ENCODE measurements at places on chromosomes 13 and 19.

DNA sequence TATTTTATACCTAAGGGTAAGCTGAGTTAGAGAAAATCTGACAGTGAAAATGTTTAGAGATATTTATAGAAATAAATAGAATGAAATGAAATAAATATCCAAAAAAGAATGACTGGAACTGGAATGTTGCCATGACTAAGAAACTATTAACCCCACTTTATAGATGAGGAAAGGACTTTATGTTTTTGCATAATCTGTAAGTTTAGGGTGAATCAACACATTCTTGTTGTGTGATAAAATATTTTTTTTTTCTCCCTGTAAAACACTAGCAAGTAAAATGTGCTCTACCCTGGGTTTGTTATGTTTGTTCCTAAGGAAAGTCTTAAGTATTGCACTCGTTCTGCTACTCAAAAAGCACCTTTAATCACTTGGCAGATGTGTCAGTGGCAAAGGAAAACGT, 83.8 kb upstream of the KL start:
- DNase-seq = no peak

DNA sequence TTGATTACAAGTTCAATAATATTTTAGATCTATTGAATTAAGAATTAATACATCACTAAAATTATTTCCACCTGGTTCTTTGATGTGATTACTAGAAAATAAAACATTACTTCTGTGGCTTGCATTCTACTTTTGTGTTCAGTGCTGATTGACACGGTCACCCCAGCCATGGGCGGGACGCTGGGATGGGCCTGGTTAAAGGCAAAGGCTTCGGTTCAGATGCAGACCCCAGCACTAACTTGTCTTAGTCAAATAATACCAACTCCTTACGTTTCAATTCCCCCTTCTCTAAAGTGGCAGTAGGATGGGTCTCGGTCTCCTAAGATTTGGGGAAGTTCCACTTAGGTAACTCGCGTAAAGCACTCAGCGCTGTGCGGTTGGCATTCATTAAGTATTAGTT, 144.9 kb downstream of the URI1 start:
- no peak for DNase-seq

DNA sequence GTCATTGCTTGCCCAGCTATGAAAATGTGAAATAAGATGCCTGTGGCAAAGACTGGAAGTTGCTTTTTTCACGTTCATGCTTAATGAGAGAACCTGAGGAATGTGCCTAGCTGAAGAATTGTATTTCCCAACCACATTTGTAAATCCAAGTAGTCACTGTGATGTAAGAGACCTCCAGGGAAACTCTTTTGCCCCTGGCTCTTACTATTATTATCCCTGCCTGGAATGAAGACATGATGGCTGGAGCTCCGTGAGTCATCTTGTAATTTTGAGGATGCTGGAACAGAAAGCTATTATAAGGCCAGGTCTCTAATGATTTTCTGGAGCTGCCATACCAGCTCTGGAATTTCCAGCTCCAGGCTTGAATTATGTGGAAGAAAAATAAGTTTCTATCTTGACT, 894.3 kb downstream of the DIAPH3 start:
- DNase-seq = no peak

DNA sequence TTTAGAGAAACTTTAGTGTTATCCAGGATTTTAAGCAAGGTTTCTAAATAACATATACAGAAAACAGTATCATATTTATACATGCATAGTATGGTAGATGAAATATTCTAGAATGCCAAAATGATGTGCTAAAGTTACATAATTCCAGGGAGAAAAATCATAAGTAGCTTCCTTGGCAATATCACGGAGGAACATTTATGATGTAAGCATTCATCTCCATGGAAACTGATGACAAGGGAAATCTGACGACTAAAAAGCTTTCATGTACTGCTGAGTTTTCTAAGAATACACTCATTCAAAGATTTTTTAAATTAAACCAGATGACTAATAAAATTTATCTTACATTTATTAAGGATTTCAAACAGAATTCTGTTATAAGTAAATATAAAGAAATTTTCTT, 4.7 kb downstream of the TEX30 start:
- DNase-seq = no peak

DNA sequence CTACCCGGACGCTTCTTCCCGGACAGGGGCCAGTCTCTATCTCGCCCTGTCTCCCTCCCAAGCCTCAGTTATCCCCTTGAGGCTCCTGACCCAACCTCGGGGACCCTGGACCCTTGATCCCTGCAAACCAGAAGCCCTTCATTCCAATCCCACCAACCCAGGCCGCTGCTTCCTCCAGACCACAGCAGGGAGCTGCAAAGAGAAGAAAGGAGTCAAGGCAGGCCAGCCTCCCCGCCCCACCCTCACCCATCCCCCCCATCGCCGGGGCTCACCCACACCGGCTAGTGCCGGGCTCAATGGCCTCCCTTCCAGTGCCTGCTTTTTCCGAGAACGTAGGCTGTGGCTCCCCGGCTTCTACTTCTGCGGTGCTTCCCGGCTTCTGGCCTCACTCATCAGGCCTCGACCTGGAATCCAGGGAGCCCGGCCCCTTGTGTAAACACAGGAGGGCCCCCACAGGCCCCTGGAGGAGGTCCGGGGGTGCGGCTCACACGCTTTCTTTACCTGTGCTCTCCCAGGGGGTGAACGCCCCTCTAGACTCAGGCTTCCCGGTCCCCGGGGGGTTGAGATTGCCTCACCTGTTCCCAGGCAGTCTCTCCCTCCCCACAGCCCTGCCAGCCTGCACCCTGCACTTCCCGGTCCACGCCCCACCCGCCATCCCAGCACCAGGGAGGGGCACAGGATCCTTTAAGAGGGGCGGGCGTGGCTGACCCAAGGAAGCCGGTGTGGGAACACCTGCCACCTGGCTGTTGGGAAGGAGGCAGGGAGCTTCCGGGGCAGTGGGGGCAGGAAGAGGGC, at the start of gene FAM83E:
Gene FAM83E, minus strand, starts transcription at position 641 of the 795 bp plus-strand sequence. CDS start 1,704 bp downstream, outside the sequence.
- no peak for DNase-seq

- DNase-seq = no peak
These were observed 2.9 kb upstream of the RFC3 start for GRCh38 chr13:33815011-33815550.

GRCh38 chr19:1377965-1378785, 5.5 kb upstream of the NDUFS7 start:
- DNase-seq = no peak

Measured in activated T-helper 1 cell treated with anti-CD3 and anti-CD28 coated beads, Interleukin-2, amount 50 U/mL, for 16 hours (primary cell).